ENCODE measurements at places on chromosomes 4 and X. TPM values are rescaled to one million over a fixed set of nuclear protein-coding genes. Genes with fewer than 3 reads are reported as not detected.

DNA sequence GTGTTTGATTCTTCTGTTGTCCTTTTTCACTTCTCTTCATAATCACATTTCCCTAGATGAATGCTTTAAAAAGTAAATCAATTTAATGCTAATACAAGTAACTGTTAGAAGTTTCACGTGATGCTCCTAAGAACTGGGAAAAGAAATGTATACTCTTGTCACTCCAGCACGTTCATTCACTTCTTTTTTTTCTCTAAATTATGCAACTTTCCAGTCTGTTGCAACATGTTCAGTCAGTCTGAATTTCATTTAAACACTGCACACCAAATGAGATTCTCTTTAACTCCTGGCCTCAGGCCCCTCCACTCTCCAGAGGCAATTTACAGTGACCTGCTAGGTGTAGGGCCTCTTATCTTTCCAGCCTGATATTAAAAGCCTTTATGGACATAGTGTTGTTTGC, 321.9 kb downstream of the HS3ST1 start:
- no peak for DNase-seq

MYOZ2 gene
- not detected for total RNA-seq

LAS1L gene
- total RNA-seq, result 35.0 TPM

- DNase-seq, result no peak
These were observed 37.7 kb downstream of the NHS start for GRCh38 chrX:17412692-17413091.

DNA sequence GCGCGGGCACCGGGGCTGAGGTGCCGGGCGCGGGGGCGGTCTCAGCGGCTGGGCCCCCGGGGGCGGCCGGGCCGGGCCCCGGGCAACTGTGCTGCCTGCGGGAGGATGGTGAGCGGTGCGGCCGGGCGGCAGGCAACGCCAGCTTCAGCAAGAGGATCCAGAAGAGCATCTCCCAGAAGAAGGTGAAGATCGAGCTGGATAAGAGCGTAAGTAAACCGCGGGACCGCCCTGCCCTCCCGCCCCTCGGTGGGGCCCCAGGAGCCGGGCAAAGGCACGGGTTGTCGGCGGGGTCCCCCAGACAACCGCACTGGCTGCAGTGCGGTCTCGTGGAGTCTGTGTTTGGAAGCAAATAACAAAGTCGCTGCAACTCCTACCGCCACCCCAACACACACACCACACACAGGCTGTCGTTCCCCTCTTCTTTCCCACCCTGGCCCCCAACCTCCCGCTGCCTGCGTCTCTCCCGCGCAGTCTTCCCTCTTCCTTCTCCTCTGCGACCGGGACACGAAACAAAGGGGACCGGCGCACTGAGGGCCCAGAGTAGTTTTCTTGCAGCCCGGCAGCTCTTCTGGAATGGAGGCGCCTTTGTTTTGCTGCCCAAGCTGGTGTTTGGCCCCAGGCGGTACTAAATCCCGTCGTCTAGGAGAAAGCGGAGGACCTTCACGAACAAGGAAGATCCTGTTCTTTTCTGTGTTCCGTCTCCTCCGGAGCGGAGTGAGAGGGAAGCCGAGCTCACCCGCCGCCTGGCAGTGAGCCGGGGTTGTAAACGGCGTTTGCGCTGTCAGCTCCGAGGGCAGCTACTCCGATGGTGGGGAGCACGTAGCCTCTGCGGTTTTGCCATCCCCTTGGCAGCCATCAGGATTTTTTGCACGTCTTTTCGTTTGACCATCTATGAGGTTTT, 788 bp downstream of the SAP30 start:
- peak; percentile 43 for DNase-seq

DNA sequence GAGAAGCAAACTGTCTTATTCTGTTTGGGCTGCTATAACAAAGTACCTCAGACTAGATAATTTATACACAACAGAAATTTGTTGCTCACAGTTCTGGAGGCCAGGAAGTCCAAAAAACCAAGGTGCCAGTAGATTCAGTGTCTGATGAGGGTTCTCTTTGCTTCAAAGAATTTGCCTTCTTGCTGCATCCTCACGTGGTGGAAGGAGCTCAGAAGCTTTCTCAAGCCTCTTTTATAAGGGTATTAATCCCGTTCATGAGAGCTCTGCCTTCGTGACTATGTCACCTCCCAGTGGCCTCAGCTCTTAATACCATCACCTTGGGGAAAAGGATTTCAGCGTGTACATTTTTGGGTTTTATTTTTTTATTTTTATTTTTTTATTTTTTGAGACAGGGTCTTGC, 20.1 kb downstream of the CA5B start:
- no peak for DNase-seq

PCYT1B gene
- 0.87 TPM for total RNA-seq

CENPU gene
- 2.2 TPM for total RNA-seq

GRCh38 chr4:40856840-40857362, 107.1 kb downstream of the NSUN7 start:
- peak; percentile 16 for DNase-seq

DNA sequence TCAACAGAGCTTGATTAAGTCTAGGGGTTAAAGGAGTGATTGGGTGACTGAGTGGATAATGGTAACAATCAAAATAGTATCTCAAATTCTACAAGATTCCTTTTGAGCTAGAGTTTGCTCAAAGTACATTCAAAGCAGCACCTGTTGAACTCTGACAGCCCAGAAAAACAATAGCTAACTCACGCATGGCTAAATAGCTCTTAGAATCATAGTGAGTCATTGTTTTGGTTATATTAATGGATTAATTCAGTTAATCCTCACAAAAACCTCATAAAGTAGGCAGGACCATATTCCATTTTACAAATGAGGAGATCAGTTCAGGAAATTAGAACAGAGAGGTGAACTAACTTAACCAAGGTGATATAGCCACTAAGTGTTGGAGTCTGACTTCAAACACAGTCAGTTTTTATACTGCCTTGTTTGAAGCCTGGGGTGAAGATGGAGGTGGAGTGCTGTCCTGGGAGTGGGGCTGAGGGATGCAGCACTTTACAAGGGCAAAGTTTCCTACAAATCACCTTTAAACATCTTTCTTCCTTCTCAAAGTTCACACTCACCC, 35.9 kb upstream of the PPM1K start:
- no peak for DNase-seq

GRCh38 chr4:178320003-178320402, 877.8 kb upstream of the AGA start:
- DNase-seq, result no peak

- DNase-seq, result no peak
These were observed 10.7 kb downstream of the RBPJ start for GRCh38 chr4:26331380-26331950.

APLN gene
- total RNA-seq, result 0.20 TPM

RXFP1 gene
- not detected for total RNA-seq

DNA sequence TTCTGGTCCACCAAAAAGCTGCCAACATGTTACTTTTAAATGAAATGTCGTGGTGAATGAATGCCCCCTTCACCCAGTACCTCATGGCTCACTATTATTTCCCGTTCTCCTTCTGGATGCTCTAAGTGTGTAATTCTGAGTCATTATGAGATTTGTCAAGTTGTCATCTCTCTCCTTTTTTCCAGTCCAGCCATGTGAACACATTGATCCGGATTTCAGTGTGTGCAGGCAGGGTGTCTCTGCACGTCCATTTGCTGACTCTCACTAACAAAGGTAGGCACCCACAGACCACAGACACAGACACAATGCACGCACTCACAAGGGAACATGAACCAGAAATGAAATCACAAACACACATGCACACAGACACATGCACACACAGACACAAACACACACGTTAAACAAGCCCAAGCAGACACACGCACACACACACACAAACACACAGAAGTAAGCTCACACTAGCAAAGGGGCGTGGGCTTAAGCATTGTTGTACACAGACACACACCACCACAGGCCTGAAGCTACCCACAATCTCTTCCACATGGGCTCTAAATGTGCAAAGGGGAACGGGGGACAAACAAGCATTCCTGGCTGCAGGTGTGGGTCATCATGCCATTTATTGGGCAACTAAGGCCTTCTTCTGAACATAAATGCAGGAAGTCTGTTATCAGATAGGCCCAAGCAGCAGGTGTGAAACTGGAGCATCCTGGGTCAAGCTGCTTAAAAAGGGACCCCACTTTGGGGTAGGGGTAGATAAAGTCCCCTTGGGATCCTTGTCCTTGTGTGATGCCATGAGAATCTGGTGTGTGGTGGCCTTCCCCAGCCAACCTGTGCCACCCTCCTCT, 58.1 kb downstream of the NBDY start:
- no peak for DNase-seq

DNA sequence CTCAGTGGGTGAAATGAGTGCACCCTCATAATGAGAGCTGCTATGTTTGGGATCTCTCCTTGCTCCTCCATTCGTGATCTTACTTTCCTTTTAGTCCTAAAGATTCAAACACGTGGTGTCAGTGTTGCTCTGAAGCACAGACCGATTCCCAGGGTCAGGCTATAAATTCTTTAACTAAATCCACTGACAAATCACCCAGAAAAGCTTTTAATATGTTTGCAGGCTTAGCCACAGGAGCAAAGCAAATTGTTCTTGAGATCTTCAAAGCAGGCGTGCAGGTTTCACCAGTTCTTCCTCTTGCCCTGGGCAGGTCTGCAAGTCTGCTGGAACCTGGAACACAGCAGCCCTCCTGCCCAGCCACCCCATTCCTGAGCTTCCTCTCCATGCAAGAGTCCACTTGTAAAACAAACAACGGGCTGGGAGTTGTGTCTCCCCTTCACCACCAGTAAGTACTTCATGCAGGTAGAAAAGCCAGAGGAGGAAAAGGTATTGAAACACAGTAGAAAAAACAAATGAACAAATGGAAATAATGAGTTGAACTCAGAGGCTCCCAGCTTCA, 70.1 kb upstream of the ENPP6 start:
- peak; percentile 25 for DNase-seq

DNA sequence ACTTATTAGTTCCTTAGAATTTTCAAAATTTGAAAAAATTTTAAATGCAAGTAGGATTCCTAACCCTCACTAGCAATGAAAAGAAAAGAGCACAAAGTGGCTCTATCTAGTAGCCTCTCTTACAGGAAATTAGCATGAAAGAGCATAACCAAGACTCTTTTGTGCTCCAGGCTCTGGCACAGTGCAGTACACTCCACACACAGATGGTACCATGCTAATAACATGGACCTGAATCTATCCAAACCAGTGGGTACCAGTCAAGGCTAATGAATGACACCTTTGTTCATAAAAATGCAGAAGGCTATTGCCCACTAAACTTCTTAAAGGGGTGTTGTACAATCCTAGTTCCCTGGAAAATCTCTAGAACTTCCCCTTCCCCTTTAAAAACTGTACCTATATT, 119.0 kb downstream of the MANBA start:
- no peak for DNase-seq

DNA sequence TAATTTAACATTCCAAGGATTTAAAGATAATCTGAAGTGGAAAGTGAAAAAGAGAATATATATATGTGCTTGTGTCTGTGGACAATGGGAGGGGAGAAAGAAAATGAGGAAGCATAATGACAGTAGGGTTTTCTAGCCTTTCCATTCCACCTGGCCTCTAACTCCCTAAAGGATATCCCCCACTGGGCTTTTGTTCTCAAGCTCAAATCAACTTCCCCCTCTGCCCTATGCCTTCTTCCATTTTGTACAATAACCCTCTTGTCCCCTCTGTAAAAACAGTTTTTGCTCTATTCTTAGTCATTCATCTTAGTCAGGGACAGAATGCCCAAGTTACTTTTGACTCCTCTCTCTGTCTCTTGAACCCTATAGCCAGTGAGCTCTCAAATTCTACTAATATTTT, 23.6 kb downstream of the ANTXR2 start:
- DNase-seq, result no peak

AP1AR gene
- 19.4 TPM for total RNA-seq

DNA sequence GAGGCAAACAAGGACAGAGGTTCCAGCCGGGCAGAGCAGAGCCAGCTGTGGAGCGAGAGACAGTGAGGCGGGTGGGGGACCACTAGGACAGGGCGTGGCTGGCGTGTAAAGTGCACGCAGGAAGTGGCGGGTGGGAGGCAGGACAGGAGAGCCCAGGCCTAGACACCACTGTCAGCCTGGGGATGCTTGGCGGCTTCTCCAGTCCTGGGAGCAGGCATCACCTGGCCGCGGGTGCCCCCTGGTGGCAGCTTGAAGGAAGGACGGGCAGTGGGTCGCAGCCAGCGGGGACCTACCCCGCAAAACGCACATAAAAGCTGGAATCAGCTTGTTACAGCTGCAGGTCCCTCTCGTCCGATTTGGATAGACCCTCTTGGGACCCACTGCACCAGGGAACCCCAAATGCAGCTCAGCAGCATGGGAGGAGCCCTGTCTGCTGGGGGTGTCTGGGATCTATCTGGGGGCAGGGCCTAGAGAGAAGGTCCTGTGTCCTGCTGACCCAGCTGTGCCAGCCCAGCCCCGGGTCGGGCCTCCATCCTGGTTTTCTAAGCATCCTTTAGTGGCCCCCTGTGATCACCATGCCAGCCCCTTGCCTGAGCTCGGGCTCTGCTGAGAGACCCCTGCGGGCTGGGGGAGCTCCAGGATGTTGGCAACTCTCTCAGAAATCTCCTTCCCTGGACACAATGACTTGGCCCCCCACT, 57.7 kb downstream of the WFS1 start:
- peak; percentile 49 for DNase-seq

DNA sequence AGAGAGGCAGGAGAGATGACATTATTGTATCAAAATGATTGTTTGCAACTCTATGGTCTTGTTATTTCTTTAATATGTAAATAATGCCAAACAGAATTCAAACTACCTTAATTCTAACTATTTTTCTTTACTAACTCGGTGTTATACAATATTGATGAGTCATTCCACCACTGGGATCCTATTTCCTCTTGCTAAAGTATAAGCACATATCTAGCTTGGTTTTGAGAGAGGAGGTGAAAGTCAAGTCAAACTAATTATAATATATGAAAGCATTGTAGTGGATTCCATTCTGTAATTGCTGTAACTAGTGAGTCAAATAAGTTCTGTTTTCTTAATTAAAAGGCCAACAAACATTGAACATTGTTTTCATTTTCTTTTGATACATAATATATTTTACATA, 837.6 kb downstream of the PDHA2 start:
- no peak for DNase-seq

DNA sequence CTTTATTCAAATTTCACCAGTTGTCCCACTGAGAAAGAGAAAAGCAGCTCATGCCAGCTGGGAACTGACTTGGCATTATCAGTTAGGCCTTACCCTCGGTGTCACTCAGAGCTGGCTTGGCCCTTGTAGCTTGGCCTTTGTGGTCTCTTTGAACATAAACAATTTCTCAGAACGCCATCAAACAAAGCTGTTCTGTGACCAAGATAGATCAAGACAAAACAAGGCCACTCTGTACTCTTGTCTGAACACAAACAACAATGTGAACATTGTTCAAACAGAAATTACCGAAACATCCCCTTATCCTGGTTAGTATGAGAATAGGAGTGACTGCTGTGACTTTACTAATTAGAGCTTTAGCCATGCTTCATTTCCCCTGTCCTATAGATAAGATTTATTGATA, 57.2 kb downstream of the DIPK2B start:
- no peak for DNase-seq

HEPH gene
- total RNA-seq, result 22.0 TPM

DNA sequence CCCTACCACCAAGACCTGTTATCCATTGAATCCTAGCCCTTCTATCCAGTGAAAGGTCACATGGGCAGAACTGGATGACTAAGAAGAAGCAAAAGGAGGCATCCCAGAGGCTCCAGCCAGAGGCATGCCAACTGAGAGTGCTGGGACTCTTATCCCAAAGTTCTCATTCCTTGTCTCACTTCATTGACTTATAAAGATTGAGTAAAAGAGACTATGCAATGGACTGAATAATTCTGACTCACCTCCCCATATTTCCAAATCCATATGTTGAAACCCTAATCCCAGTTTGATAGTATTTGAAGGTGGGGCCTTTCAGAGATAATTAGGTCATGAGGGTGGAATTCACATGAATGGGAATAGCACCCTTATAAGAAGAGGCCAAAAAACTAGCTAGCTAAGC, 131.4 kb downstream of the COL25A1 start:
- no peak for DNase-seq

RIPPLY1 gene
- not detected for total RNA-seq

GRCh38 chr4:152357206-152357605, 178.7 kb downstream of the FBXW7 start:
- DNase-seq, result no peak
